ENCODE measurements at places on chromosomes 3 and 15. TPM values are rescaled to one million over a fixed set of nuclear protein-coding genes. Genes with fewer than 3 reads are reported as not detected.

Gene PLSCR1
- 84.1 TPM for polyA plus RNA-seq

DNA sequence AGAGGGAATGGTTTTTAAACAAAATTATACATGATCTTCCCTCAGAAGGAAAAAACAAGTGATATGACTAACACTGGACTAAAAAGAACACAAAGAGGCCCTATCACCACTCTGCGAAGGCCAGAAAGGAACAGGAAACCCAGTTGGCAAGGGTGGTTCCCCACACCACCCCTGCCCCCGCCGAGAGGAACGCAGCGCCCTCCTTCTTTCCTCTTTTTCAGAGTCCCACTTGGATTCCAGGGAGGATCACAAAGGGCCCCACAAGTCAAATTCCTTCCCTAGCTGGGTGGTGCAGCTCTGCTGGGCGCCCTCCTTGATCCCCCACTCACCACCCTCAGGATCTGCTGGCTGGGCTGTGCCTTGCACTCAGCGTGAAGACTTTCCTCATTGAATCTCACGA lies 29.8 kb downstream of the PLA1A start:
- no peak for DNase-seq

DNA sequence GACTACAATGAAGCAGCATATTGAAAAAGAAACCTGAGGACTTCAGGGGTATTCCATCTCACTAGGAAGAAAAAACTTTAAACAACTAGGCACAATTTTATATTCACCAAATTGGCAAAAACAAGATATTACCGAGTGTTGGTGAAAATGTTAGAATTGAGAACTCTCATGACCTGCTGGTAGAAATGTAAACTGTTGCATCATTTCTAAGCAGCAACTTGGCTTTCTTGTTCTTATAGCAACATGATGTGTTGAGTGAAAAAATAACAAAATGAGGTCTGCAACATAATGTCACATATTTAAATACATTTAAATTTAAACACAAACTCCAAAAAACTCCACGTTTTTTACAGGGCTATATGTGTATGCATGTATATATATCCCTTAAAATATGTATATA lies 59.0 kb upstream of the SPPL2A start:
- DNase-seq: no peak

Gene NIT2
- polyA plus RNA-seq: 122 TPM

Gene NR2F2
- polyA plus RNA-seq: 350 TPM

Gene GOLGA8G
- polyA plus RNA-seq: not detected

Gene GPR27
- 9.7 TPM for polyA plus RNA-seq

Gene LRRC31
- polyA plus RNA-seq: 0.30 TPM

DNA sequence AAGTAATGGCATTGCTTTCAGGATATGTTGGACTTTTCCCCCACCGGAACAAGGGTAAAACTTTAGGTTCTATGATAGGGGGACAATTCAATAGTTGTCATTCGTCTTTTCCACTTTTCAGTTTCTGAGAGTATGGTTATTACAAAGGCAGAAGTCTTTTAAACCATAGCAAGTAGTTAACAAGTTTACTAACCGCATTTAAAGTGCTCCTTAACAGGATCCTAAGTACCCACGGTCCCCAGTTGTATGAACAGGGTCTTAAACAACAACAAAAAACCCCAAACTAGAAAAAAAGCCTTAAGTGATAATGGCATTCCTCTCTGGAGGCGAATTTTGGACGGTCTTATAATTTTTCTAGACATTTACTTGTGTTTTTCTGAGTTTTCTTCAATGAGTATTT lies 831 bp downstream of the IFT57 start:
- DNase-seq: no peak

- no peak for DNase-seq
Measured at GRCh38 chr3:133849346-133849745, 43.7 kb downstream of the SRPRB start.

Gene ZNF80
- polyA plus RNA-seq: 0.06 TPM

- DNase-seq: no peak
Measured at GRCh38 chr15:65171428-65171827, 13.7 kb downstream of the CLPX start.

- DNase-seq: no peak
Measured at GRCh38 chr15:73391128-73391872, 22.5 kb upstream of the HCN4 start.

DNA sequence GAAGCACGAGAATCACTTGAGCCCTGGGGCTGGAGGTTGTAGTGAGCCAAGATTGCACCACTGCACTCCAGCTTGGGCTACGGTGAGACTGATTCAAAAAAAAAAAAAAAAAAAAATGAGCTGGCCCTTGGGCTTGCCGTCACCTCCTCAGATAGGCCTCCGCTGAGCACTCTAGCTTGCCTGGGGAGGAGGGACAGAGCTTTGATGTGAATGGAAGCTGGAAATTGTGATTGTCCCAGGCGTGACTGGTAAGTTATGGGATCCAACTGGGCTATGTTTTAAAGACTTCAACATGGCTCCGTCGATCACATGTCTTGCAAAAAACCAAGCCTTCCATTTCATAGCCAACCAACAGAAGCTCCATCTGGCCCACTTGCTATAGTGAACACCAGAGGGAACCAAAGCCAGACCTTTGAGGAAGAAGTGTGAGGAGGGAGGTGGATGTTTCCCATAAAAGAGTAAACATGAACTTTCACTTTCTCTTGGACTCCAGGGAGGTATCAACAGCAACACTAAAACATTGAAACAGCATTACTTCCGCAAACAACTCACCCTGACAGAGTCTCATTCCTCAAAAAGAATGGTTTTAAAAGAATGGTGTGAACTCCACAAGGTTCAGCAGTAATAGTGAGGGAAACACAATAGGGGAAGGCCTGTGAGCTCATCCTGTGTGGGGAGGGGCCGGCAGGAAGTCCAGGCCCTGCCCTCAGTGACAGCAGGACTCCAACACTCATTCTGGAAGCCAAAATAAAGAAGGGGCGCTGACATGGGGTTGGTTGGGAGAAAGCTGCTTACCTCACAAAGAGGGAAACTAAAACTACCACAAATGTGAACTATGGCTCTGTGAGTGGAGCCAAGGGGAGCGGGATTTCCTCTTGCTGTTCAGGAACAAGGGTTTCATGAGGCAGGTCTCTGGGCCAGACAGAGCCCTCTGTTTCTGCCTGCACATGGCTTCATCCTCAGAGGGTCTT lies 59.2 kb upstream of the IL12A start:
- no peak for DNase-seq

DNA sequence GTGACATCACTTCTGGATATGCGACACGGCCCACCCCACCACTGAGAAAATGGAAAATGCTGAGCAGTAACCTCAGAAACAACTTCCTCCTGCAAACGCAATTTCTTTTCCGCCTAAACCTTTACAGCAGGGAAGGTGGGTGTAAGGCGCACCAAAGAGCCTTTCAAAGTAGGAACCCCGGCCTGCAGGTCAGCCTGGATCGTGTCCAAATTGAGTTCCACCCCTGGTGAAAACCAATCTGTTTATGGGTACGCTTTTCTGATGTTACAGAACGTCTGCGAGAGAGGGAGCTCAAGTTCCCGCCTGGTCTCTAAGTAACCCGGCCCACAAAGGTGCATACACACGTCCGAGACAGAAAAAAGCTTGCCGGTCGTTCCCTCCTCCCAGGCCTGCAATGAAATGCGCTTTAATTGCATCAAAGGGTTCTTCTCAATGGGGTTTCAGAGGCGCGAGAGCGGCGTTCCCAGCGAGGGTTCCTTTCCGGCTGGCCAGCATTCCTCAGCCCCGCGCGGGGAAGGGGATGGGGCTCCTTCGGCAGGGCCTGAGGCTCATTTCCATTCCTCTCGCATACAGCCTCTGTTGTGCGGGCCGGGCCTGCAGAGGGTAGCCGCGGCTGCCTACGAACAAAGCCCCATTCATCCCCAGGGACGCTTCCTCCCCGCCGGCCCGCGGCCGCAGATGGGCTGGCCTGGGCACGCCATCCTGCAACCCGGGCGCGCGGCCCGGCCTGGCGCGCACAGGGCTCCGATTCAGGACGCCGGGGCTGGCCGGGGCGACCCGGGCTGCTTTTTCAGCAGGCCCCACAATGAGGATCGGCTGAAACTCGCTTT lies 138.1 kb downstream of the TMCO5A start:
- peak; percentile 67 for DNase-seq

Gene B3GNT5
- polyA plus RNA-seq: 28.5 TPM

Gene LEKR1
- 2.0 TPM for polyA plus RNA-seq

DNA sequence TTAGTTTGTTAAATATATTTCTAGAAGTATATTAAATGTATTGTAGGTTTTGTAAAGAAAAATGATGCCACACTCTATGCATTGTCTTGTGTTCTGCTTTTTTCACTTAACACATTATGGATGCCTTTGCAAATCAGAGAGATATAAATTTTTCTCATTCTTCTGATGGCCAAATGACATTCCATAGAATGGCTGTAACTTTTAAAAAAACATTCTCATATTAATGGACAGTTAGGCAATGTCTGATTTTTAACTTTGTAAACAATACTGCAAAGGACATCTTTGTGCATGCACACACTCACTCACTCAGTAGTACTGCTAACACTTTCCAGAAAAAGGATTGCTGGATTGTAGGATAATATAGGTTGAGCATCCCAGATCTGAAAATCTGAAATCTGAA lies 195.9 kb downstream of the ITPR1 start:
- DNase-seq: no peak

Gene FOXB1
- not detected for polyA plus RNA-seq

Gene MST1
- polyA plus RNA-seq: 115 TPM

GRCh38 chr3:18643281-18643680 lies 218.1 kb upstream of the SATB1 start:
- no peak for DNase-seq

Data from right renal pelvis (tissue), 4 donors.